ENCODE measurements at places on chromosomes 6 and 20. TPM values are rescaled to one million over a fixed set of nuclear protein-coding genes. Genes with fewer than 3 reads are reported as not detected.

DNA sequence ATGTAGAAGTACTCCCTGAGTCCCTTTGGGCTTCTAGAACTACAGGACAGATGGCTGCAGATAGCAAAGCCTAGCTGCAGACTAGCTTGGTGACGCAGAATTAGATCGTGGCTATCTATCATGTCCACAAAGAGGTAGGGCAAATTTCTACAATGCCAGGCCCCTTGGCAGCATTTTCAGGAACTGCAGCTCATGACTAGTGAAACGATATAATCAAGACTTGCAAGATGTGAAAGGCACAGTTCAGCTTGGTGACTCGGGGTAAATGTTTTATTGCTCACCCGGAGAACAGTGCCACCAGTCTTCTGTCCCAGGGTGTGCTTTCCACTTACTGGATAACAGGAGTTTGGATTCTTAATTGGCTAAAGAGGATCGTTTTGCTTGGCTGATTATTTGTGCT, 108.7 kb upstream of the LY86 start:
- no peak for DNase-seq

Gene SNRPB2
- total RNA-seq = 13.7 TPM

DNA sequence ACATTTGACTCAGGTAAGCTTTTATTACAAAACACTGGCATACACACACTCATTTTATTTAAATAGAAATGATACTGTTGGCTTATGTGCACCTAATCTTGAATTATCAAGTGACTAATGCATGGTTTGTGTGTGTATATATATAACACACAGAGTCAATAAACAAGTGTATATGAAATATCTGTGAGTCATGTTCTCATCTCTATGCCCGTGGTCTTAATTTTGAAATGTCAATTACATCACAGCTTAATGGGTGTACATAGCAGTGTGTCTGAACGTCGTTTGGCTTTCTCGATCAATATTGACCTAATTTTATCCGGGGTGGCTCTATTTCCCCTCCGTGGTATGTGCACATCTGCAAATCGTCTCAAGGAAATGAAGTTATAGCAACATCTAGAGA, 104.0 kb upstream of the ZFP64 start:
- no peak for DNase-seq

Gene ZSCAN23
- not detected for total RNA-seq

GRCh38 chr20:48455651-48456365, 372.0 kb downstream of the PREX1 start:
- no peak for DNase-seq

GRCh38 chr6:137872581-137873115, 5.6 kb downstream of the TNFAIP3 start:
- DNase-seq = no peak

GRCh38 chr6:163113358-163113962, 301.1 kb upstream of the QKI start:
- no peak for DNase-seq

All from Peyer's patch (tissue), 4 donors.